ENCODE measurements at places on chromosomes 3 and 15. TPM values are rescaled to one million over a fixed set of nuclear protein-coding genes. Genes with fewer than 3 reads are reported as not detected.
A peak's percentile ranks its signal among the peaks of the same experiment; 100 is the strongest.

- no peak for DNase-seq
- no peaks in the 10 kb centered on the region for H3K36me3 ChIP-seq
- H3K27ac ChIP-seq: no peak overlapping the region
- H3K27me3 ChIP-seq: peaks cover 3% of the 10 kb centered on the region
These were observed 27.4 kb downstream of the SH3GL3 start for GRCh38 chr15:83474578-83474977.

- H3K27ac ChIP-seq: no peak overlapping the region
- H3K4me1 ChIP-seq: no peaks in the 10 kb centered on the region
These were observed 99.7 kb downstream of the LSM3 start for GRCh38 chr3:14278265-14278798.

The LRRK1 gene
- total RNA-seq: 2.0 TPM

The BCHE gene
- total RNA-seq: not detected

The ZMAT3 gene
- total RNA-seq: 16.9 TPM

- H3K36me3 ChIP-seq: peaks cover 28% of the 10 kb centered on the region
- peak overlapping the region; percentile 86 for H3K4me3 ChIP-seq
- H3K27ac ChIP-seq: peak overlapping the region; percentile 61
- H3K4me1 ChIP-seq: peaks cover 38% of the 10 kb centered on the region
- no peak for DNase-seq
These were observed 314 bp upstream of the TMED3 start for GRCh38 chr15:79310612-79310984.

The SPINK8 gene
- total RNA-seq: not detected

The MESP2 gene
- total RNA-seq: not detected

The TMEM45A gene
- total RNA-seq: 0.34 TPM

Data from activated T-helper 1 cell treated with anti-CD3 and anti-CD28 coated beads, Interleukin-12 subunit alpha, Interleukin-12 subunit beta, Interleukin-2, Interleukin-4 antibody, amounts not matched to agents 30 ng/mL and 10 ng/mL and 1 ng/mL, durations not matched to agents 14 hours and 24 hours and 36 hours (primary cell).